ENCODE measurements at places on chromosomes 13 and 19. TPM values are rescaled to one million over a fixed set of nuclear protein-coding genes. Genes with fewer than 3 reads are reported as not detected.
A peak's percentile ranks its signal among the peaks of the same experiment; 100 is the strongest.

DNA sequence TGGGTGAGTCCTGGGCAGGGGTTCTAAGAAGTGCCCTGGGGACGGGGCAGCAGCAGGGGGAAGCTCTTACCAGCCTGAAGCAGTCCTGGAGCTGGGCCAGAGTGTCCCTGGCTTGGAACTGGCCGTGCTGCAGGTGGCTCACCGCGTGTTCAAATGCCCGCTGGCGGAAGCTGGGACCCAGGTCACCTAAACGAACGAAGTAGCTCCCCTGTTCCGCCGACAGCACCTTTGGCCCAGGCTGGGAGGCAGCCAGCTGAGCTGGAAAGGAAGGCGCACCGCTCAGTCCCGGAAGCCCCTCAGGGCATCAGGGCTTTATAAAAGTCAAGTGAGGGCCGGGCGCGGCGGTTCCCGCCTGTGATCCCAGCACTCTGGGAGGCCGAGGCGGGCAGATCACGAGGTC lies 9.6 kb downstream of the PLIN4 start:
- no peak for DNase-seq

C19orf81 gene
- 2.5 TPM for total RNA-seq

DNA sequence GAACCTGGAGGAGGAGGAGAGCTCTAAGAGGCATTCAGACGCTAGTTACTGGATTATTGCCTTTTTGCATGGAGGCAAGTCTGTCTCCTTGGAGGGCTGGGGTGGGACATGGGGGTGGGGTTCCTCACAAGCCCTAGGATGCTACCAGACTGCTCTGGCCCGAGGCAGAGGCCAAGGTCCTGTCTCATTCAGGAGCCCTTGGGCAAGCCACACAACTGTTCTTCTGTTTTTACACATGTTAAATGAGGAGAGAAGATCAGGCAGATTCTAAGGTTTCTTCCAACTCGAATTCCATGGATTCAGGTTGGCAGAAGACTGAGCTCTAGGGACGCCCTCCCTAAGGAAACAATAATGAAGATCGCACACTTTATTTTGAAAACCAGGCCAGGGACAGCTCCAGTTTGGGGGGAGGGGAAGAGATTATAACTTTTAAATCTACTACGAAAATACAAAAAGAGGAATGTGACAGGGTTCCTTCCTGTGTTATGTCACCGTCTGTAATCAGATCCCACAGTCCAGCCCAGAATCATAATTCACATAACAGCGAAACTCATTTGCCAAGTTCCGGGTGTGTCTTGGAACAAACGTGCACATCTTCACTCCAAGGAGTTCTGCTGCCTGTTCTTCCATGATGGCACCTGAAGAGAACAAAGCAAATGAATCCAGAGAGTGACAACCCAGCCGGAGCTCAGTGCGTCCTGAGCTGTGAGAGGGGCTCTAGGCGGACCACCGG lies 25.2 kb downstream of the IL17D start:
- no peak for DNase-seq

DNA sequence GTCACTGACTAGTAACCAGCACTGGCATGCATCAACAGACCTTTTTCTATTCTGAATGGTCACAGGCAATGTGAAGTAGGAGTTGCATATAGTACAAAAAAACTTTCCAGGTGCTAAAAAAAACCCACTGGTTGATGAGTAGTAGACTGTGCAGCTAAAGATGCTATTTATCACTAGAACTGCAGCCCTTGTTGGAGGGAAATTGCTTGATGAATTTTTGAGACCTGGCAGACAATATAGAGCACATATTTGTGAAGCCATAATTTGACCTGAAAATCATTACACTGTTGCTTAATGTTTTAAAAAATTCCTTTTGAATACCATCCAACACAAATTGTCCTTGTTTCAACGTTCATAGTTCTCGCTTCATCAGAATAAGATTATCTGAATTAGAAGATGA lies 441.0 kb downstream of the KLF12 start:
- DNase-seq: no peak

KATNAL1 gene
- 41.0 TPM for total RNA-seq

- no peak for DNase-seq
Measured at GRCh38 chr13:44906230-44906629, 83.0 kb downstream of the NUFIP1 start.

ZNF443 gene
- total RNA-seq: 1.9 TPM

DNA sequence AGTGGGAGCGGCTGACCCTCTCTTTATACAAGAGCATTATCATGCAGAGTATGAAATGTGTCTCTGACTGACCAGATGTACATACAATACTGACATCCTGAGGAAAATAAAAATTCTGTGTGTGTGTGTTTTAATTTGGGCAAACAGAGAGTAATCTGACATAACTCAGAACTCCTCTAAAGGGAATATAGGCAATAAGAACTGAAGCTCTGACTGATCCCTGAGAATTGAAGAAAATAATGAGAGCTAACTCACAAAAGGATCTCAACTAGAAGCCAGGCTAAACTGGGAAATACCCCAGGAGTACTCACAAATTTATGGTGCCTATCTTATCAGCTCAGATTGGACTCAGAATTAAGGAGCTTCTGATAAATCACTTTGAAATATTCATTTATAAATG lies 539.9 kb downstream of the OLFM4 start:
- no peak for DNase-seq

PCDH17 gene
- total RNA-seq: 2.6 TPM

DNA sequence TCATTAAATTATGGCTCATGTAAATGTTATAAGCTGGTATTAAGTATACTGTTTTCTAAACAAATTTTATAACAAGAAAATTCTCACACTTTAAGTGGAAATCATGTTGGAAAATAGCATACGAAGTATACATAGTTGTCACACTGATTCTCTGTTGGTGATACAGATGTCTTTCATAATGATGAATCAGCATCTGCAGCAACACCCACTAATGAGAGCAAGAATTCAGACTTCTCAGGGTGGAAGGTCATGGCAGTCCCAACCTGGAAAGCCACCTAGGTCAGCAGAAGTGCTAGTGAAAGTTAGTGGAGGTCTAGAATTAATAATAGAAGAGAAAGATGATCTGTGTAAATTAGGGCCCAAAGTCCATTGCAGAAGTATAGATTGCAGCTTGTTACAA lies 719.7 kb upstream of the MIR17HG start:
- DNase-seq: no peak

CHAMP1 gene
- 7.7 TPM for total RNA-seq

GRCh38 chr19:55493052-55493644 lies 4.9 kb downstream of the SSC5D start:
- DNase-seq: peak; percentile 40

KLK3 gene
- not detected for total RNA-seq
